ENCODE measurements at places on chromosomes 2 and 18.

DNA sequence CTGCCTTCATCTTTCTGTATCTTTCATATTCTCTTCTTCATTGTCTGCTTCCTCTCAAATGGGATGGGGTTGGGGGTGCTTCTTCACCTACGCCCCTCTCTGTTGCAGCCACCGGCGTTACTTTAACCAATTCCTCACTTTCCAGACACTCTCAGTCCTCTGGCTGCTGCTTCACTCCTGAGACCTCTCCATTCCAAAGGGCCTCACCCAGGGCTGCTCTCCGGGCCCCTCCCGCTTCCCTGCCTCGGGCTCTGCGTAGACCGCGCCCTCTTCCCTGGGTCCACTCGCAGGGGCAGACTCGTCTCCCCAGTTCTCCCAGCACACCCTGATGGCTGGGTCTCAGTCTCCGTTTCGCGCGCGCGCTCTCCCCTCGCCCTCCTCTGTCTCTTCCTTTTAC, 926 bp downstream of the SERPINB8 start:
- DNase-seq = no peak

DNA sequence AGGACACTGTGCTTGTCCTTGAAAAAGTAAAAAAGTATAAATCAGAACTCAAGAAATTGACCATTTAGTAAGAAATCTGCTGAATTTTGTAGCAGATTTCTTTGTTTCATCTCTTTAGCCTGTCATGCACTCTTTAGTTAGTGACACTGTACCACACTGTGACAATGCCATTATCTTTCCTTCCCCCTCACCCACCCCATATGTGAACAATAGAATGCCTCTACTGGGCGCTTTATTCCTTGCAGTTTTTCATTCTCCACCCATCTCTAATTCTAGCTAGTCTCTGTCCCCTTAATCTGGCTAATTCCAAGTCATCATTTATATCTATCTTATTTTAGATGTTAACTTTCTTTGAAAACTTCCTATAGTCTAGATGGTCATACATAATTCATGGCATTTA, 241.0 kb downstream of the LRP1B start:
- no peak for DNase-seq

DNA sequence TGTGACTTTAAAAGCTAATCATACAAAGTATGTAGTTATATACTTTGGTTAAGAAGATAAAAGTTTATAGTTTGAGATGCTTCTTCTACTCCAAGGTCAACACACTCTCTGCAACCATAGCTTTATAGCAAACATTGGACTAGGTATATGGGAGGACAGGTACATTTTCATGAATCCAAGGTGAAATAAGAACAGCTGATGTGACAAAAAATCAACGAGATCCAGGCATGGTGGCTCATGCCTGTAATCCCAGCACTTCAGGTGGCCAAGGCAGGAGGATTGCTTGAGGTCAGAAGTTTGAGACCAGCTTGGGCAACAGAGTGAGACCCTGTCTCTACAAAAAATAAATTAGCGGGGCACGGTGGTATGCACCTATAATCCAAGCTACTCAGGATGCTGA, 163.3 kb upstream of the VWC2L start:
- no peak for DNase-seq

DNA sequence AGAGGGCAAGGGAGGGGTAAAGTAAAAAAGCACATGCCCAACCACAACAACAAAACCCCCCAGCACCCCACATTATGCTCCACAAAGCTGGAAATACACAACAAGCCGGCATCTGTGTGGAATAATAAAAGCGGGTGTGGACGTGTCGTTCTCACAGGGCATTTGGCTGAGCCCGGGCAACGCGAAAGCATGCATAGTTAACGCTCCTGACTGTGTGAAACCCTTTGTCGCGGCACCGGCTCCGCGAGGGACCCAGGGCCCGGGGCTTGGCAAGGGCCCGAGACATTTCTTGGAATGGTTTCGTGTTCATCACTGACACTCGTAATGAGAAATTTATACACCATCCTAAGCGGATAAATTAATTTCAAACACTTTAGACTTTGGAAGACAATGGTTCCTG, 165.6 kb downstream of the INHBB start:
- no peak for DNase-seq

DNA sequence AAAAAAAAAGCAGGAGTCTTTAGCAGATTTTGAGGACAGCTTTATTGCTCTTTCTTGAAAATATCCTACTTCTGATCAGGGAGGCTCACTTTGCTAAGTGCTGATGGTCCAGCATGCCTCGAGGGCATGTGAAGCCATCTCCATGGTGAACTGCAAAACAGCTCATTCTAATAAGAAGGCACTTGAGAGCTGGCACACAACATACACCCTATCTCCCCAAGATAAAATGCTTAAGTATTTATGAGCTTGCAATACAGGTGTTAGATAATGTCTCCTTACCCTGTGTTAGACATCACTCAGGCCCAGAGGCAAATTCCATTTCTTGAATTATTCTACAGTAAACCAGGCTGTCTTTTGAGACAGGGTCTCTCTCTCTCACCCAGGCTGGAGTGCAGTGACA, 2.7 kb downstream of the ENOSF1 start:
- no peak for DNase-seq

DNA sequence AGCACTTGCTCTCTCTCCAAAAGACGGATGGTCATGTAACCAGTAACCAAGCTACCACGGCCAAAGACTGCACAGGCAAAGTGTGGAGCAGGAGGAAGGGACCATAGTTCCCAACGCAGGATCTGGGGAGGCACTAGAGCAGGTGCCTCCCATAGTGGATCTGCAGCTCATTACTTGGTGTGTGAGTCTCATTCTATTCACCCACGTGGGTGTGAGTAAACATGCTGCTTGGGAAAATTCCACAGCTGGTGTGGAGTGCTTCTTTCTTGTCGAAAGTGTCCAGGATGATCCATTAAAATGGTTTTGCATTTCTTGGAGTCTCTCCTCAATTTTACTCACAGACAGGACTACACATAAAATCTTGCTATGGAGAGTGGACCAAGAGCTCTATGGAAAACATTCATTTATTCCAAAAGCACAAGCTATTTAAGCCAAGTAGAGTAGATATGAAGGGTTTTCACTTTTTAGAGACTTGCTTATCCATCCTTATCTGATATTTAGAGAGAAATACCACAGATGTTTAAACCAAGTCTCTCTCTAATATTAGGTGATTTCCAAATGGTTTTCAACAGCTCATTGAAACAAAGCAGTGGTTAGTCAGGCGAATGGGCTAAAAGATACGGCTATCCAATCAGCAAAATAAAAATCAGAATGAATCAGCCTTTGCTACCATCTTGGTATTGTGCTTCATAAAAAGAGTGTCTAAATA, 104.3 kb upstream of the CCDC195 start:
- DNase-seq = no peak

GRCh38 chr18:56391931-56392590, 246.3 kb downstream of the TXNL1 start:
- DNase-seq = no peak

Measured in T-helper 9 cell (primary cell).